ENCODE measurements at places on chromosomes 1 and 21. TPM values are rescaled to one million over a fixed set of nuclear protein-coding genes. Genes with fewer than 3 reads are reported as not detected.

MSH4 gene
- 0.35 TPM for total RNA-seq

KCNK1 gene
- 43.6 TPM for total RNA-seq

S100A2 gene
- total RNA-seq: 1.9 TPM

RGSL1 gene
- total RNA-seq: not detected

GRCh38 chr1:163440090-163440489 lies 118.3 kb downstream of the NUF2 start:
- no peak for DNase-seq

DNA sequence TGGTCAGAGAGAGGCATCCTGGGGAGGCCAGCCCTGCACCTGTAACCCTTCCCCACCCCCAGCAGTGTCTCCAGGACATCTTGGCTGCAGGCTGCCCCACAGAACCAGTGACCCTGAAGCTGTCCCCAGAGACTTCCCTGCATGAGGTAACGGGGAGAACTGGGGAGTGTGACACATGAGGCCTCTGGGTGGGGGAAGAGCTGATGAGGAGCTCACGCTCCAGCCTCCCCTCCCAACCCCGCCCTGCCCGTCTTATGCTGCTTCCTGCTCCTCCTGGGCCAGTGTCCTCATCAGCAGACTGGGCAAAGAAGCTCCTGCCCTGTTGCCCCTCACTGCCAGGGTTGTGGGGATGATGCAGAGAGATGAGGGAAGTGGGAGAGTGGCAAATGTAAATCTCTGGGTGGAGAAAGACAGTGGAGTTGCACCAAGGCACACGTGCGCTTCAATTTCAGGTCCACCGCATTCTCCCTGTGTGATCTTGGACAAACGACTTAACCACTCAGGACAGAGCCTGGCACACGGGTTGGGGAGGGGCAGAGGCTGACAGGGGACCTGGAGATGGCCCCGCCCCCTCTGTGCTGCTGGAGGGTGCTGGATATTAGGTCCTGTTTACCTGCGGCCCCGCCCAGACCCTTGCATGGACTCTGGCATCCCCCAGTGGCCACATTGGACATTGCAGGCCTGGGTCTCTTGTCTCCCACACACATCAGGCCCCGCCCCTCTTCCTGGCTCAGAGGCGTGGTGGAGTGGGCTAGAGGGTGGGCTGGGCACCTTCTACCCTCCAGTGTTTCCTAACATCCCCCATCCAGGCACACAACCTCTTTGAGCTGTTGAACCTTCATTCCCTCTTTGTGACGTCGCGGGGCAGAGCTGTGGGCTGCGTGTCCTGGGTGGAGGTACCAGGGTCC lies 12.3 kb downstream of the CLCNKB start:
- DNase-seq: peak; percentile 95

DNA sequence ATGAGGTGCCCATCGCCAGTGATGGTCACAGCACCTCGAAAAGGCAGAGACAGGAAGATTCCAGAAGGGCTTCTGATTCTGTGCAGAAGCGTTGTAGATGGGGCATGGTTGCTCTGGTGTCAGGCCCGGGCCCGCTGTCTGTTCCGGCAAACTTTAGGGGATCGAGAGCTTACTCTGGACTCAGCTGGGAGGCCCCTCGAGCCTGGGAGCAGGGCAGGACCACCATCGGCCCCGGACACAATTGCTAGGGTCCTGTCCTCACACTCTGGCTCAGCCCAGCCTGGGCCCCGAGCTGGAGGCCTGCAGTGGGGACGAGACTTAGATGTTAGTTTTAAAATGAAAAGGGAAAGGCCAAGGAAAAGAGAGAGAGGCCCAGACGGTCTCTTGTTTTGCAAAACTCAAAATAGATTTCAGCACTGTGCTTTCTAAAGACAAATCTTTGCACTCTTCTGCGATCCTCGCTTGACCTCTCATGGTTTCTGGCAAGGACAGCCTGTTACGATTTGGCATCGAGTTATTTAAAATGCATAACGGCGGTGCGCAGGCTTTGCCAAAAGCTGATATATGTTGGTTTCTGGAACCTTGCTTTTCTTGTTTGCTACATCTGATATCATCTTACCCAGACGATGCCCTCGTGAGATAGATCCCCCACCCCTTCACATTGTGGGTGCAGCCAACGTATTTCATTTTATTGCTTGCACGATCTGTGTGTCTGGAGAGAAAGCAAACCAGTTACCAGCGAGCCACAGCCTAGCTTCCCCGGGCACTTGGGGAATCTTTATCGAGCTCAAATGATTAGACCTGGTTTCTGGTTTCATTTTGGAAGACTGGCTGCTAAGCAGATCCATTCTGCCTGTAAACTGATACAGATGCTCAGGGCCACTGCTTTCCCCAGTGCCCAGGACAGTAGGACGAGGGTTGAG lies 58.0 kb downstream of the PRDM16 start:
- no peak for DNase-seq

DNA sequence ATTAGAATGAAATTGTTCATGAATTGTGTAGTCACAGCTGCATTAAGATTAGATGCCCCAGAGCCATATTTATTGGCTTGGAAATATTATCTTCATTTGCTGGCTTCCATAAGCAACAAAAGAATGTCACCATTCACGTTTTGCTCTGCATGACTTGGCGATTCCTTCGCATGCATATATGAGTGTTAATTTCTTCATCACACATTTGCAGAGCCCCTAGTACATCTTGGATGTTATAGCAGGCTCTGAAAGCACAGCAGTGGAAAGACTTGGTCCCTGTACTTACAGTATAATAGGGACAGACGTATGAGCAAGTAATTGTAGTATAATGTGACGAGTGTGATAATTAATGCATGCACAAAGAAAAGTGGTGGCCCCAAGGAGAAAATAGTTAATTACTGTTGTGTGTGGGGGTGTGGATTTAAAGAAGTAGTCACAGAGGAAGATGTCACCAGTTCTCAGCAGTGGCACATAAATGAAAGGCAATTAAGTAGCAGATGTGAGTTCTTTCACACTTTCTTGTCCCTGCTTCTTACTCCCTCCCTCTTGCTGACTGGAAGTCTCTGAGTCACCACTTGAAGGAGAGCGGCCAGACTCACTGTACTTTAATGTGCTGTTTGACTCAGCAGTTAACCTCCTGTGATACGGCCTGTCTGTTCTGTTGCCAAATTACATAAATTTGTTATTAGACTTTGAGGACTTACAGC lies 21.0 kb downstream of the S100A10 start:
- no peak for DNase-seq

DNA sequence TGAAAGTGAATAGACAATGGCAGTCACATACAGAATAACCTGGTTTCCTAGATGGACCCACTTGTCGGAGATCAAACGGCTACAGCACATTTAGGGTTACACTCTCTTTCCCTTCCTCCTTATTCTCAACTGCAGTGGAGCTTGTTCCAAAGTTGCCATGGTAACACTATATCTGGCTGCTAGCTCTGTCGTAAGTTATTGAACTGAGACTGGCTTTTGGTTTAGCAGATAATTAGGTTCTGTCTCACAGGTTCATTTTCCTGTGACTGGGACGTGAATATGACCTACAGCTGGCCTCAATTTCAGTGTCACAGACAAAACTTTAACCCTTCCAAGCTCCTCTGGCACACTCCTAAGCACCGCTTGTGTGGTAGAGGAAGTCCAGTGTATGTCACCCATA lies 875.8 kb downstream of the USP25 start:
- no peak for DNase-seq

GRCh38 chr1:43316738-43317520 lies 16.1 kb downstream of the TIE1 start:
- no peak for DNase-seq

DNA sequence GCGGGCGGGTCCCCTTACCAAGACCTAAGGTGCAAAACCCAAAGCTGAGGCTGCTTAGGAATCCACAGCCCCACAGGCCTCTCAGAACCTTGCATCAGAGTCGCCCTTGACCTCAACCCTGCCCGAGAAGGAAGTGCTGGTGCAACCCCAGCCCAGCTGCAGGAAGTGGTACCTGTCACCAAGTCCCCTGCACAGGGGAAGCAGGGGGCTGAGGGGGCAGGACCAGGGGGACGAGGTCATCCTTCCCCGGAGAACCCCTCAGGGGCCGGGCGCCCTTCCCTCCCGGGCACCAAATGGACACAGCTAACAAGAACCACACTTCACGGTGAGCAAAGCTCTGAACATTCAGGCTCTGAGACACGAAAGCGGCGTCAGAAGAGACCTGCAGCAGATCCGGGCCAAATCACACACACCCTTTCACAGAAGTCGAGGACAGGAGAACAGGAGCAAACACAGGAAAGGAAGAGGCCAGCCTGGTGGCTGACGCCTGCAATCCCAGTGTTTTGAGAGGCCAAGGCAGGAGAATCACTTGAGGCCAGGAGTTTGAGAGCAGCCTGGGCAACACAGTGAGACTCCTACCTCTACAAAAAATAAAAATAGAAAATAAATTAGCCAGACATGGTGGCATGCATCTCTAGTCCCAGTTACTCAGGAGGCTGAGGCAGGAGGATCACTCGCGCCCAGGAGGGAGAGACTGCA lies 6.4 kb downstream of the ITGB2 start:
- DNase-seq: peak; percentile 81
